ENCODE measurements at places on chromosomes 12 and 14.

DNA sequence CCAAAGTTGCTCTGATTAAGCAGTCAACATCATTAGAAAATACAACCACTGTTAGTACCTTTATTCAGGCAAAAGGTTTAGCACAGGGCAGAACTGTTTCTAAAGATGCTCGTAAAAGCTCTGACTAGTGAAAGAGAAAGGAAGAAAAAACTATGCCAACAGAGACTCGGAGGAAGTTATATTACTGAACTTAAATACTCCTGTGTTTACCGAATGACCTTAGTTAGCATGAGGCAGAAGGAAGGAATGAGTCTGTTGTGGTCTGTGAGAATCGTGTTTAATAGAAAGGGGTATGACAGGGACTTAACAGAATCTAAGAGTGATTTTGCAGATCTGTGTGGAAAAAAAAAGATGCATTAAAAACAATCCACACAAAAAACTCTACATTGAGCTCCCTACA, 84.1 kb upstream of the OVCH1 start:
- DNase-seq: peak; percentile 16

- DNase-seq: no peak
Observed at GRCh38 chr12:79961411-79961810, 26.5 kb upstream of the PPP1R12A start.

GRCh38 chr14:78605025-78605762, 435.0 kb downstream of the NRXN3 start:
- no peak for DNase-seq

- DNase-seq: no peak
Observed at GRCh38 chr14:47302121-47302520, 373.3 kb downstream of the MDGA2 start.

DNA sequence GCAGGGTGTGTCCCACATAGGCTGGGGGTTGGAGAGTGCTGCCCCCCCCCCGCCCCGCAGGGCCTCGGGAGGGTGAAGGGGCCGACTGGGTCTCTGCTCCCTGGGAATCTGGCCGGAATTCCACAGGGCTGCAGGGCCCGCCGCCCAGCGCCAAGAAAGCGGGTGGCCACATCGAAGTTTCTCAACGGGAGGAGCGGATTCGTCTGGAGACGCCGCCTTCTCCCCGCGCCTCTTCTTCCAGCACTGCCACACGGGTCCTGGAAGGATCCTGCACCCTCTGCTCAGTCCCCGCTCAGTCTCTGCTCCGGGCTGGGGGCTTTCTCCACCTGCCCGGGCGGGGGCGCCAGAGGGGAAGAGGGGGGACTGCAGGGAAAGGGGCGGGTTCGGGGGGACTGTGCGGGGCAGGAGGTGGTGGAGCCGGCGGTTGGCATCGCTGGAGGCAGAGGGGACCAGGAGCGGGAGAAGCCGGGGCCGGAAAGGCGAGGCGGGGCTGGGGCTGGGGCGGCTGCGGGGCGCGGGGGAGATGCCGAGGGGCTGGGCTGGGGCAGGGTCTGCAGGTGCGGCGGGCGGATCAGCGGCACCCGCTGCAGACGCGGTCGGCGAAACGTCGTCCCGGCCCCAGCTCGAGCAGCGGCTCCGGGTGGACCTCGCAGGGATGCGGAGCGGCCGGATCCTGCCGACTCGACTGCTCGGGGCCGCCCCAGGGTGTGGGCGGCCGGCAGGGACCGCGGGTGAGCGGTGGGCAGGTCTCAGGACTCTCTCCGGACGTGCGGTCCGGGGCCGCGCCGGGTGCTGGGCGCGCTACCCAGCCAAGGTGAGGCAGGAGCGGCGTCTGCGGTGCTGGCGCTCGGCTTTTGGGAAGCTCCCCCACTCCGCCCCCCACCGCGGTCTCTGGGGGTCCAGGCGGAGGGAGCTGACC, 811.4 kb upstream of the TMEM132C start:
- DNase-seq: no peak

DNA sequence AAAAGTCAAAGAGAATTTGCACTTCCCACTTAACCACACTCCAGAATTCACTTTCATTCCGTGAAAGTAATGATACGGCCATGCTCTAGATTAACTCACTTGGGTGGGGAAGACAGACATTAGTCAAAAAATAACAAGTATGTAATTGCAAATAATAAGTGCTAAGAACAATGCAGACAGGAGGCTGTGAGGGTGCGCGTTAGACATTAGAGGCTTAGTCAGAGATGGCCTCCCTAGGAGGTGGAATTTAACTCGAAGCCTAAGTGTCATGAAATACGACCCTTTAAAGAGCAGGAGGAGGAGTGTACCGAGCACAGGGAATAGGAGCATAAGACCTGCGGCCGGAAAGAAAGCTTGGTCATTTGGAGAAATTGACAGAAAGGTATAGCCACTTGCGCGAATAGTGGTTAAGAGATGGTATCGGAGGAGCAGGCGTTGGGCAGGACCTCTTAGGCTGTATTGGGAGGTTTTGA, 628 bp downstream of the SNRPF start:
- DNase-seq: peak; percentile 20

- DNase-seq: no peak
Observed at GRCh38 chr14:85150166-85150565, 379.8 kb upstream of the FLRT2 start.

DNA sequence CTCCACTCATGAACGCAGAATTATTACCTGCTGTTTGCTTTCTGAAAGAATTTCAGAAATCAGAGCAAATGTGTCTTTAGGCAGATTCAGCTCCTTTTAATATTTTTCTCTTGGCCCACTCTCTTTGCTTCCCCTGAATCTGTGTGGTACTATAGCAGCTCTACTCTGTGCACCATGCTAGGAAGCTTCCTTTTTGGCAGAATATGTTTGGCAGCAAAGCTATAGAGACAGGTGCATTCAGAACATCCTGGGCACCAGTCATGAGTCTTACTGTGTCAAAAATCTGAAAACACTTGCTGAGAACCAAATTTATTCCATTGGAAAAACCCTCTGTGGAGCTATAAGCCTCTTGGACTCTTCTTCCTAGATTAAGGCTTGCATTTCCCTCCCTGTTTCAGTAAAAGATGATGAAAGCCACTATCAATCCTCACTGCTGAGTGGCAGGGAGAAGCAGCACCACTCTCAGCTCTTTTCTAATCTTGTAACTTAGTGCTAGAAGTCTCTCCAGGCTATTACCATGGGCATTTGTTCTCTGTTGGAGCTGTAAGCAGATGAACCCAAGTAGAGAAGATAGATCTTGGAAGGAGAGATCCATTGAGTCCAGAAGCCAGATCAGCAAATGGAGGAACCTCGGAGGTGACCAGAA, 18.2 kb downstream of the CIPC start:
- DNase-seq: no peak

DNA sequence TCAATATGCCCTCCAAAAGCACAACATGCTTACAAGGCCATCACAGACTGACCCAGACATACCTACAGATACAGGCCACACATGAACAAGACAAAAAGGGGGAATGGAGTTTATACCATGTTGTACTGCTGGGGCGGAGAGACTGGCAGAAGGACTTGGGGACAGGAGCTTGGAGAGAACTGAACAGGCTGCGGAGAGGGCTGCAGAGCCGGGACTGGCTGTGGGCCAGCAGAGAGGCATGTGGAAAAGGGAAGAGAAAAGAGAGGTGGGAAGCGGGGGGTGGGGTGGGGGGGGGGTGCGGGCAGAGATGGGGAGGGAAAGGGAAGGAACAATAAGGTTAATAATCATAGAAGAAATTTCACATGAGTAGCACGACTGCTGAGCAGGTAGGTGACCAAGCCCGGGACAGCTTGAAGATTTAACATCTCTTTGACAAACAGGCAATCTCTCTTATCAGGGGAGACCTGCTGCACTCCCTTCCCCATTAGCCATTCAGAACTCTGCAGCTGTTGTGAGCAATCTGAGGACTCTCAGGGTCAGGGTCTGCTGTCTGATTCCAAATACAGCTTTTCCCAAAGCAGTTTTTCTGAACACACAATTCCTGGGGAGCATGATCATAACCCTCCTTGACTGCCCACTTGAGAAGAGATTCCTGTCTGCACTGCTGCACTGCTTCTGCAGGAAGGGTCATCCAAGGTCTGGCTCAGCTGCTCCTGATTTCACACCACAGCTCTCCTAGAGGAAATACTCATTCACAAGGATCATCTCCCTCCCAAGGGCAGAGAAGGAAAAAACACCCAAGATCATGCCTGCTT, 21.6 kb upstream of the STAC3 start:
- DNase-seq: peak; percentile 49

Measured in fibroblast of upper back skin (primary cell).